ENCODE measurements at places on chromosomes 12 and 14.

DNA sequence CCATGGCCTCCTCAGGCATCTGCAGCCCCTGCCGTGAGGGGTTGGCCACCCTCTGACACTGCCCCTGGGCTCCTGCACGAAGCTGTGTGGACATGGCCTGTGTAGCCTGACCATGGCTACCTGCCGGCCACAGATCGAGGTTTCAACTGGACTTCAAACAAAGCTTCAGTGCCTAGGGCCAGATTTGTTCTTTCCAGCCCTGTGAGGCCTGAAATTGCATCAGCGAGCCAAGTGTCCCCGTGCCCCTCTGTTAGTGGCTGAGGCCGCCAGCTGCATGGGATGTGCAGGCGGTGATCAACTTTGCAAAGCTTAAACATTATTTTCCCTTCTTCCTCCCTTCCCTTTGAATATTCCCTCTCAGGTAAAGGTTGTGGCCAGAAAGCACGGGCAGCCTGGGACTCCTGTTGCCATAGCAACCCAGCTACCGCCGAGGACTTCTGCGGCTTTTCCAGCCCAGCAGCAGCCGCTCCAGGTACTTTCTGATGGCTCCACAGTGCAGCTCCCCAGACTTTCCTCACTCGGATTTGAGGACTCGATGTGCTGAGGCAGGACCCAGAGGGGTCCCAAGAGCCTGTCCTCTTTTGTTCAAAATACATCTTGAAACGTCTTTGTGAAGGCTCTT lies 35.8 kb downstream of the DDX51 start:
- no peak for DNase-seq

DNA sequence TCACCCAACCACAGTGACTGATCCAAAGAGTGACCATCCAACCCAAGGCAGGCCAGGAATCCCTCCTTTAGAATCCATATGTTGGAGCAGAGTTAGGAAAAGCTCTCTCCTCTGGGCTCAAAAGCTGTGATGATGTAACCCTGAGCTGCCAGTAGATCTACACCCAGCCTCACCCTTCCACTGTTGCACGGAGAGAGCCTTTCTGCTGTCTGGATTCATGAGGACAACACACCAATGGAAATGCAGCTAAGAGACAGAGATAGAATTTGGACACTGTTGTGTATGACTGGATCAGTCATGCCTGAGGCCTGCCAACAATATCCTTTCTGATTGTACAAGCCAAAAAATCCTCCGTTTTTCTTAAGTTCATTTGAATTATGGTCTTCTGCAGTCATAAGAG lies 4.4 kb upstream of the OR6J1 start:
- DNase-seq, result no peak

DNA sequence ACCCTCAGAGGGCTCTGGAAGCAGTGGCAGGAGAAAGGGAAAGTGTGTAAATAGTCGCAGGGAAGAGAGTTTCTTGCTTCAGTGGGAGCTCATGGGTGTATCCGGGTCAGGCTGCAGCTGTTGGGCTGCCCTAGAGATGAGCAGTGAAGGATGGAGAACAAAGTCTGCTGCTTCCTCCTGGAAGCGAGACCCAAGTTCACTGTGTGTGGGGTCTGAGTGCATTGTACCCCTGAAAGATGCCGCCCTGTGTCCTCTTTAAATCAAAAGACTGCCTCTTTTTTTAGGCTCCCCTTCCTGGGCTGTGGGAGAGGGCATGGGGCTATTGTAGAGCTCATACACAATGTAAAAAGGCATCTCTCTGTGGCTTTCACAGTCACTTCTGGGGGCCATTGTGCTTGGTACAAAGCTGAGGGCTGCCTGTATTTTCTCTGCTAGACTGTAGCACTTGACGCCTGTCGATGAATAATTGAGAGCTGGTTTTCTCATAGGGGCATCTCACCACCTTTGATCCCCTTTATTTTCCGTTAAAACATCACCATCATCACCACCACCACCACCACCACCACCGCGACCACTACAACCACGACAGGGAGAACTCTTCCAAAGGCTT lies 16.7 kb downstream of the CHST11 start:
- DNase-seq, result peak; percentile 45

DNA sequence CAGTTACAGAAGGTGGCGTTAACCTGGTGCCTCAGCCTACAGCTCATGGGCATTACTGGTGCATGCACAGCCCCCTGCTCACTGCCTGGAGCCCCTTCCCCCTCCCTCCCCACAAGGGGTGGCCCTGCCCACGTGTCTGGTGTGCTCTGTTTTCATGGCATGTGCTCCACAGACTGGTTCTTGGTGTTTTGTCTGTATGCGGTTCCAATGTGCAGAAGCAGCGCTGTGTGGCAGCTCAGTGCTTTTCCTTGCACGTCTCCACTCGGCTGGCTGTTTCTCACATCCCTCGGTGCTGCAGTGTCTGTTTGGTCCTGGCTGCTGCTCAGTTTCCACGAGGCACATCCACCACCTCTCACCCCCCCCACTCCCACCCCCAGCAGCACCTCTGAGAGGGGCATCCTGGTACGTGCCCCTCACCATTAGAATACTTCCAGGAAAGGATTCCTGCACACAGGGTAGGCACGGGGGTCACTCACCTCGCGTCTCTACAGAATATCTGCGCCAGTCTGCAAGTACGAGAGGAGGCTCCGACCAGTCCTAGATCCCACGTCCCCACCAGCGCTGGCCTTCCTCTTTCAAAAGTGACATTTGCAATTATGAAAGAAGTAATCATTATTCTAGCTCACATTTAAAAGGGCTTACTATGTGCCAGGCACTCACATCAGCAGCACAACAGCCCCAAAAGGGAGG lies 27.1 kb downstream of the DIO3 start:
- no peak for DNase-seq

GRCh38 chr14:105627701-105628100 lies 101.3 kb downstream of the TMEM121 start:
- DNase-seq, result no peak

All from CD4-positive, alpha-beta T cell treated with Interleukin-17A for 1 hour (primary cell).